ENCODE measurements at places on chromosomes 2 and 18.

DNA sequence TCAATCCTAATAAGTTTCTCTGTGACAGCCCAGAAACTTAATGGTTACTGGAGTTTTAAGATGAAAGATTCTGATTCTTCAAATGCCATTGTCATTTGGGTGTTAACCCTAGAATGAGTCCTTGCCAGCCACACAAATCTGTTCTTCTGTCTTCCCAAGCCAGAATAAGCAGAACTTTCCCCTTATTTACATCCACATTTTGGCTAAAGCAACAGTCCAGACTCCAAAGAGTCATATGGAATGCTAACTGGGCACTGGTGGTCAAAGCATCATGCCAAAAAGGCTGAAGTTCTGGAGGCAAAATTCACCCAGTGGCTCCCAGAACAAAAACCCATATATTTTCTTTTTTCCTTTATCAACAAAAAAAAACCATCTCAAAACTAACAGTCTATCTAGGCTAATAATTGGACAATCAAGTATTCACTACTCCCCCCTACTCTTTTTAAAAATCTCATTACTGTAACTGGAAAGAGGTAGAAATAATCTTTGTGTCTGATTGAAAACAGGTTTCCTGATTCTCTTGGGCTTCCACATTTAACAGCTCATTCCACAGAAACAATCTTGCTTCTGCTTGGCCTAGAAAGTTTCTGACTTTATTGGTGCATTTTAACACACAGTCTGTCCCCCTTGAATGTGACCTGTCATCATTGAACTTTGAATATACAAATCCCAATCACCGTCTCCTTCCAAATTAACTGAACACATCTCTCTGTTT, 89.6 kb upstream of the SETBP1 start:
- no peak for DNase-seq

- DNase-seq = no peak
Observed at GRCh38 chr2:7020468-7020867, 103.3 kb downstream of the RNF144A start.

- DNase-seq = no peak
Observed at GRCh38 chr2:233399306-233400225, 45.3 kb downstream of the DGKD start.

GRCh38 chr2:50772607-50773006, 259.3 kb downstream of the NRXN1 start:
- DNase-seq = no peak

DNA sequence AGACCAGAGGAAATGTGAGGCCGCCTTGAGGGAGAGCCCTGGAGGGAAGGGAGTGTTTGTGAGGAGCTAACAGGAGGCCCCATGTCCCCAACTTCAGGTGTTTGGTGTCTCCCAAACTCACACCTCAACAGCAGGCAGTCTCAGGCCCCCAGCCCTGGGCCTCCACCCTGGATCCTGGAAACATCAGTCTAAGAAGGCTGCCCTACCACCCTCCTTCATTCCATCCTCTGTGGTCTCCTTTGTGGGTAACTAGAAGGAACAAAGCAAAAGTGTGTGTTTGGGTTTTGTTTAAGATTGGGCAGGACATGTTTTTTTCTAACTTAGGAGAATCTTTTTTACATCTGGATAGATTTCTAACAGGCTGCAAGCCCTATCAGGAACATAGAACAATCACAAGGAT, 404.3 kb downstream of the BCL11A start:
- no peak for DNase-seq

GRCh38 chr2:178193496-178193822, 853 bp upstream of the OSBPL6 start:
- DNase-seq = no peak

DNA sequence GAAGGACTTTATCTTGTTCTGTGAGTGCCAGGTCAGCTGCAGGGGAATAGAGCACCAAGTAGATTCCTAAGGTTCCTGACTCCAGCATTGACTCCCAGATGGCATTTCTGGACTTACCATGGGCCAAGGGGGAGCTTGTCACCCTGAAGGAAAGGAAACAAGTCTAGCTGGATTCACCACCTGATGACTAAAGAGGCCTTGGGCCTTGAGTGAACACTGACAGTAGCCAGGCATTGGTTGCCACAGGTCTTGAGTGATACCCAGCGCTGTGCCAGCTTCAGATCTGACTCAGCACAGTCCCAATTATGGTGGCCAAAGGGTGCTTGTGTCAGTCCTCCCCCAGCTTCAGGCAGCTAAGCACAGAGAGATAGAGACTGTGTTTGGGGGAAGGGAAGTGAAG, 40.1 kb upstream of the CAPN13 start:
- no peak for DNase-seq

DNA sequence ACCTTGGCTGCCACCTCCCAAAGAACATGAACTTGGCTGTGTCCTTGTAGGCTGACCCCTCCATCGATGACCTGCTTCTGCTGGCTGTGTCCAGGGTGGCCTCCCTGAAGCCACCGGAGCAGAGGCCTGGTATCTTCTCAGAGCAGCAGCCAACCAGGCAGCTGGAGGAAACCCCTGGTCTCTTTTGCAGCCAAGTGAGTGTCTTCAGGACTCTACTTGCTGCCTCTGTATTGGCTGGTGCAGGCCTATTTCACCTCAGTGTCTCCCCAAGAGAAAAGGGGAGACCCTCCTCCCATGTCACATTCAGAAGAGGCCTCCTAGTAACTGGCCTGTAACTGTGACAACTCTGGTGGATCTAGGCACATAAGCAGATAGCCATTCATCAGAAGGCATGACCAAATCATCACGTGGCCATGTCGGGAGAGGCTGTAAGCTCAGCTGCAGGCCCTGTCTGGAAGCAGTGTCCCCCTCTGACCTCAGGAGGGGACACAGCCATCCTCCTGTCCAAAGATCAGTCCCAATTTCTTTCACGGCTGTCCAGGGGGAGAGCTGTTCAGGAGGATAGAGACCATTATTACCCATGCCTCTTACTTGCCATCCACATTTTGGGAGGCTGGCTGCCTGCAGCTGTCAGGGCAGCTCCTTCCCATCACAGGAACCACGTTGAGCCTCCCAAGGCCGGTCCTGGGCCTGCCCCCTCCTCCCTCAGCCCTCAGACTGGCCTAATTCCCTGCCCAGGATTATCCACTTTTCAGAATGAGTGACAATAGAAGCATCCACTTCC, 20.9 kb upstream of the ROCK2 start:
- no peak for DNase-seq

- DNase-seq = no peak
Observed at GRCh38 chr2:109069331-109070194, 59.4 kb upstream of the SH3RF3 start.

- DNase-seq = no peak
Observed at GRCh38 chr2:120936476-120937334, 201.0 kb downstream of the GLI2 start.

DNA sequence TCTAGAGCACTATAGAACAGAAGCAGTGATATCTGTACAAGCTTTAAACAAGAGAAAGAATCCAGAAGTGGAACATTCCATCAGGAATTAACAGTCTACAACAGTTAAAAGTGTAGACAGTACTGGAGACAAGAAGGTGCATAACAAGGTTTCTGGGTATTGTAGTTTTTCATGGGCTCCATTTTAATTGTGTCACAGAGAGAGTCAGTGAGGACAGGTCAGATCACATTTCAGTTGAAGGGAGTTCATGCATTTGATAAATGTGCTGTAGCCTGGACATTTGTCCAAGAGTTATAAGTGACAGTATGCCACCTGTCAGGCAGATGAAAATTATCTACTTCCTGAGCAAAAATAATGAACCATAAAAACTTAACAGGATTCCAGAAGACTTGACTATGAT, 328.6 kb downstream of the CNTNAP5 start:
- DNase-seq = no peak

DNA sequence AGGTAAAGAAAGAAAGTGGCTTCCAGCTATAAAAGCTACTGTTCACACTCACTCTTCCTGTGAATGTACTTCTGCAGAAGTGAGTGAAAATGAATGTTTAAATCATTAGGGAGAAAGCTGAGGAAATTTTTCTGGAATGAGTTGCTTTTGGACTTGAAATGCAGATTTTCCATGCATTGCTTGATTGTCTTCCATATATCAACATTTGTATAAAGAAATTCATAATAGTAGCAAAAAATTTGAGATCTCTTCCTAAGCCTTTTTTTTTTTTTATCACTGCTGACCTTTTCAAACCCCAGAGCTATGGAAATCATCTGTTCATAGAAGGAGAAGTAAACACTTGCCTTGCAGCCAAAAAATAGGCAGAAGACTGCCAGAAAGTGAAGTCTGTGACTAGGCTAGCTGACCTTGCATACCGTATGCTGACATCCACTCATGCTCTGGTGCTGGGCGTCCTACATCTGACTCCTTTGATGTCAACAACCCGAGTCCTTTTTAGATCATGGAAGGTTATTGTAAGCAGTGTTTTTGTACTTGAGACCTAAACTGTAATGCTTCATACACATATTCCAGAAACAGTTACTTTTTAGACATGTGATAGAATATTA, 154.5 kb upstream of the RASGRP3 start:
- DNase-seq = no peak

- no peak for DNase-seq
Observed at GRCh38 chr2:148681443-148681842, 36.9 kb downstream of the EPC2 start.

GRCh38 chr18:3328532-3328931, 66.6 kb downstream of the MYL12B start:
- no peak for DNase-seq

Data from stimulated activated CD4-positive, alpha-beta T cell treated with anti-CD3 and anti-CD28 coated beads, TNF-alpha, amount 100 ng/mL, for 1 hour (primary cell).